ENCODE measurements at places on chromosomes 7 and 10.

GRCh38 chr7:51973939-51974338 lies 657.3 kb upstream of the COBL start:
- no peak for DNase-seq

- DNase-seq = no peak
Observed at GRCh38 chr10:117819304-117819703, 227.4 kb downstream of the RAB11FIP2 start.

DNA sequence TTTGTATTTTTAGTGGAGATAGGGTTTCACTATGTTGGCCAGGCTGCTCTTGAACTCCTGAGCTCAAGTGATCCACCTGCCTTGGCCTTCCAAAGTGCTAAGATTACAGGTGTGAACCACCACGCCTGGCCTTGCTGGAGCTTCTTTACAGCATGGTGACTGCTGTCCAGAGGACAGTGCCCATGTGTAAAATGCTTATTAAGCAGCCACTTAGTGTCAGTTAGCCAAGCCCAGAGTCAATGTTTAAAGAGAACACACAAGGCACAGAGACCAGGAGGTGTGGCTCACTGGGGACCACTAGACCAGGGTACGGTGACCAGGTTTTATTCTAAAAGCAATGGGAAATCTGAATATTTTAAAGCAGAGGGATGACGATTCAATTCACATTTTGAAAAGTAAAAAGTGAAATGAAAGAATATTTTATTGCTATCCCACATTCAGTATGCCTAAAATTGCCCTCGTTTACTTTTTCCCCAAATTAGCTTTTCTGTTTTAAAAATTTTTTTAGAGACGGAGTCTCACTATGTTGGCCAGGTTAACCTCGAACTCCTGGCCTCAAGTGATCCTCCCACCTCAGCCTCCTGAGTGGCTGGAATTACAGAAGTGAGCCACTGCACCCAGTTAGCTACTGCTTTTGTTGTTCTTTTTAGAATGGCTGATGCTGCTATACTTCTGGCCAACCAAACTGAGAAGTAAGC lies 172.8 kb downstream of the NRP1 start:
- no peak for DNase-seq

DNA sequence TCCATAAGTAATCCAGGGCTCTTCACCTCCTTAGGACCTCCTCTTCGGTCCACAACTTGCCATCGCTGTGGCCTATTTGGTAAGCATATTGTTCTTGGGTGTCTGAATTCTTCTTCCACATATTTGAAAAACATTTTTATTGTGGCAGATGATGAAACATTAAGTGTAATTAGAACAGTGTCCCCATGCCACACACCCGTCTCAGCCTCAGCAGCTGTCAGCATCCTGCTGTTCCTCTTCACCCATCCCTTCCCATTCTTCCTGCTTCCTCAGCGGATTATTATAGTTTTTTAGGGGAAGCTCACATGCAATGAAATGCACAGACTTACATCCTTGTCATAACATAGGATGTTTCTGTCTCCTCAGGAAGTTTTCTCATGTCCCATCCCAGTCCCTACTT lies 20.1 kb downstream of the TDRD1 start:
- no peak for DNase-seq
